Activated CD8-positive, alpha-beta memory T cell treated with anti-CD3 and anti-CD28 coated beads, Interleukin-2, amount 10 ng/mL, durations not matched to agents 7 days and 5 days (primary cell): ENCODE measurements at places on chromosomes 13 and 19.

DNA sequence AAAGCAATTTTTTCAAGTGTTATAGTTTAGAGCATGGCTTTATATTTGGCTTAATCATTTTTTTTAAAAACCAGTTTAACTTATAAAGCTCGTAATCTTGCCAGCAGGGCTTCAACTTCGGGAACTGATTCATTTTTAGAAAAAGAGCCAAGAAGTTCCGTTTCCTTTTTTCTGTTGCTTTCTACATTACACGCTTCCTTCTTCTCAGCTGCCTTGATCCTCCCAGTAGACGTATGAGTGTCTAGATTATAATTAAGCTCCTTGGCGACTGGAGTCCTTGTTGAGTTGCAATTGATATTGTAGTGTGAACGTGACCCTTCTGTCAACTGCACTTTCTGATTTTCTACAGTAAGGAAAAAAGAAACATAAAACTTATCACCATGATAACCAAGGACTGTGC is 497.2 kb downstream of the DIAPH3 start:
- no peak for DNase-seq

DNA sequence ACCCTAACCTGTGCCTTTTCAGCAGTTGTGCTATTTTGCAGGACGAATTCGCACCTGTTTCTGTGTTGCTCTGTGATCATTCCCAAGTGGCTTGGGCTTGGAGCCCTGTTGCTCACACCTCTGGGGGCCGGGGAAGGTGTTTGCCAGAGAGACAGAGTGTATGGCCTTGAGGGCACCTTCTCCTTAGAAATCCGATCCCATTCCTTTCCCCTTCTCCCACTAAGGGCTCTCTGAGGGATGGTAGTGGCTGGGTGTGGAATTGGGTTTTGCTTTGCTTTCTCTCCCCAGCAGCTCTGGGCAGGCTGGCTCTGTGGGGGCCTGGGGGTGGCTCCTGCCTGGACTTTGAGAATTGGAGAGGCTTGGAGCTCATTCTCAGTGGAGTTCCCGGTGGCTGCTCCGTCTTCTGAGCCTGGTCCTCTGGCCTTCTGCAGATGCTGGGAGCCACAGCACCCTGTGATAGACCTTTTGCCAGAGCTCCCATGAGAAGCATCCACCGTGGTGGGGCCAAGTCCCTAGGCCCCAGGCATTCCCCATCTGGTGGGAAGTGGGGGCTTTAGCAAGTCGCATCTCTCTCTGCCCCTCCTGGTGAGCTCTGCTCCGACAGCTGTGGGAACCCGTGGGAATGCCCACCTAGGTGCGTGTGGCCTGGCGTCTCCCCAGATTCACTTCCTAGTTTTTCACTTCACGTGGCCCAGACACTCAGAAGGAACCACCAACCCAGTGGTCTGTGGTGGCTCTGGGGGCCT is 26.1 kb downstream of the ATP11A start:
- DNase-seq: no peak

- DNase-seq: no peak
Observed at GRCh38 chr13:97986835-97987234, 33.4 kb downstream of the IPO5 start.

GRCh38 chr13:43203781-43204180 is 180.4 kb downstream of the DNAJC15 start:
- no peak for DNase-seq

DNA sequence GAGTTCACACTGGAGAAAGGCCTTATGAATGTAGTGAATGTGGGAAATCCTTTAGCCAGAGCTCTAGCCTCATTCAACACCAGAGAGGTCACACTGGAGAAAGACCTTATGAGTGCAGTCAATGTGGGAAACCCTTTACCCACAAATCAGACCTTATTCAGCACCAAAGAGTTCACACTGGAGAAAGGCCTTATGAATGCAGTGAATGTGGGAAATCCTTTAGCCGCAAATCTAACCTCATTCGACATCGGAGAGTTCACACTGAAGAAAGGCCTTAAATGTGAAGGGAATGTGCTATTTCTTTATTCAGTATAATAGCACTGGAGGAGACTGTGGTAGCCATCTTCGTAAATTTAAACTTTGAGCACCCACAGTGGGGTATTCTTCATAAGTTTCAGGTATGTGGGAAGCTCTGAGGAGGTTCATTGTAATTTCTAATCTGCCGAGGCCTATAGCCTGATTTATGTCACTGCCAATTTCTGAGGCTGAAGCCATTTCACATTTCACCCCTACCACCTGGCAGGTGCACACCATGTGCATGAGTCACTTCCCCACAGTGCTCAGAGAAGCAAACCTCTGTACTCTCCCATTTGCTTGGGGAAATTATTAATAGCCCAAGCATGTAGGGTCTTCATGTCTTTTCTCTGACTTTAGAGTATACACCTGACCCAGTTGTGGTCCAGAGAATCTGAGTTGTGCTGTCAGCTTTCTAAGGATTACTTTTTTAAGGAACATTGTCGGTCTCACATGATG is 6.4 kb downstream of the ZNF551 start:
- no peak for DNase-seq

DNA sequence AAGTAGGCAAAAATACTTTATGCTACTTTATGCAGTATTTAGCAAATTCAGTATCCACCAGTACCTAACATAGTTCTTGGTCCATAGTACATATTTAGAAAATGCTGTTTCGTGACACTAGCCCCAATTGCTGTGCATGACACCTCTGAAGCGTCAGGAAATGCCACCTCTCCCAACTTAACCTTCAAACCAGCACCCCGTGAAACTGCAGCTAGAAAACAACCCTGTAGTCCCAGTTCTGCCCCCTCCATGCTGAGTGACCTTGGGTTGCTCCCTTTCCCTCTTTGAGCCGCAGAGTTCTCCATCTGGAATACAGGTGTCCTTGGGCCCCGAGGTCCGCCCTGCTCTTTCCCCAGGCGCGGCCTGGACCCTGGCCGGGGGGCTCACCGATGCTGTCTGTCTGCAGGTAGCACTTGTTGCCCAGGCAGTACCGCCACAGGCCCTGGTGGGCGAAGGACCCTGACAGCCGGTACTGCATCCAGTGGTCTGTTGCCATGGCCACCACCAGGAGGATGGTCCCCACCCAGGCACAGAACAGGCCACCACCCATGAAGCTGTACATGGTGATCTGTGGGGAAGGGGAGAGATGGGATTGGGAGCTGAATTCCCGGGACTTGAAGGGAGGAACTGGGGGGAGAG is 773 bp downstream of the LIM2 start:
- no peak for DNase-seq

GRCh38 chr13:31545616-31546015 is 193.7 kb upstream of the RXFP2 start:
- no peak for DNase-seq
